ENCODE measurements at places on chromosomes 7 and 10.

GRCh38 chr10:128009372-128010126, 102.6 kb downstream of the PTPRE start:
- DNase-seq = no peak

GRCh38 chr10:132328106-132328505, 3.9 kb upstream of the LRRC27 start:
- DNase-seq = no peak

- no peak for DNase-seq
These were observed 22.8 kb downstream of the ANTXRL start for GRCh38 chr10:46309511-46310142.

GRCh38 chr10:86266446-86267242, 100.0 kb downstream of the GRID1 start:
- no peak for DNase-seq

- DNase-seq = no peak
These were observed 81.0 kb upstream of the ITPRID1 start for GRCh38 chr7:31432836-31433340.

- DNase-seq = no peak
These were observed 4.6 kb upstream of the RBAK start for GRCh38 chr7:5041047-5041446.

DNA sequence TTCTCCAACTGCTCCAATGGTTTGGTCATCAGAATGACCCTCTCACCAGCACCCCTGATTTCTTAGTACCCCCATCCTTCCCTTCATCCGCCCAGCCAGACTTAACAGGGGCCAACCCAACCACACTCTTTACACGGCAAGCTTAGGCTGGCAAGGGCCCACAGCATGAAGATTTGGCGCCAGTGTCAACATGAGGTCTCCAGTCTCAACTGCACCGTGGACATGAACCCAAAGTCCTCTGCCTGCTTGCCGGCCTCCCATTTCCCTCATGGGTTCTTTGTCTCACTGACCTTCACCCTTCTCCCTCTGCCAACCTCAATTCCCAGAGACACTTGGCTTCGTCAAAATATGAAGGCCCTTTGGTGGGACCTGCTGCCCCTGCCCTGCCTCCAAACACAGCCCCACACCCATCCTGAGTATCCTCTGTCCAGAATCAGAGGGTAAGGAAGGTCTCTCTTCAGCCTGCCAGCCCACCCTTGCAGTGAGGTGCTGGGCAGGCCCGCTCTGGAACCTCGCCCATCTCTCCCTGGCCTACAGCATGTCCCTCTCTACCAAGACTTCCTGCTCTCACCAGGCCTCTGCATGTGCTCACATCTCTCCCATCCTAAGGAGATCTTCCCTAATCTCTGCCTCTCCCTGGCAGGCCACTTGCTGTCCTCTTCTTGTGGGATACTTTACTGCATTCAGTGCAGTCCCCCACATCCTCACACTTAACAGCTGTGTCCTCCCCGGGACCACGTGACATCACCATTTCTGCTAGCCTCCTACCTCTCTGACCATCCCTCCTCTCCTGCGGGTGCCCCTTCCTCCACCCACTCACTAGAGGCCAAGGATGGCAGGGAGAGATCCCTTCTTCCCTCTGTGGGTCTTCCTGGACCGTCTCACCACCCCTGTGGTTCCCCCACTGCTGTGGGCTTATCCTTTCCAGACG, 91.7 kb upstream of the ZMIZ1 start:
- DNase-seq = no peak

- DNase-seq = no peak
These were observed 177.1 kb downstream of the DGKI start for GRCh38 chr7:137669706-137670105.

- no peak for DNase-seq
These were observed 422.9 kb upstream of the MKI67 start for GRCh38 chr10:128549101-128549608.

- no peak for DNase-seq
These were observed 81.3 kb downstream of the OSBPL3 start for GRCh38 chr7:24898691-24899090.

GRCh38 chr7:46651070-46651469, 730.0 kb upstream of the IGFBP3 start:
- no peak for DNase-seq

- no peak for DNase-seq
These were observed 11.9 kb downstream of the CPXM2 start for GRCh38 chr10:123879606-123880257.

DNA sequence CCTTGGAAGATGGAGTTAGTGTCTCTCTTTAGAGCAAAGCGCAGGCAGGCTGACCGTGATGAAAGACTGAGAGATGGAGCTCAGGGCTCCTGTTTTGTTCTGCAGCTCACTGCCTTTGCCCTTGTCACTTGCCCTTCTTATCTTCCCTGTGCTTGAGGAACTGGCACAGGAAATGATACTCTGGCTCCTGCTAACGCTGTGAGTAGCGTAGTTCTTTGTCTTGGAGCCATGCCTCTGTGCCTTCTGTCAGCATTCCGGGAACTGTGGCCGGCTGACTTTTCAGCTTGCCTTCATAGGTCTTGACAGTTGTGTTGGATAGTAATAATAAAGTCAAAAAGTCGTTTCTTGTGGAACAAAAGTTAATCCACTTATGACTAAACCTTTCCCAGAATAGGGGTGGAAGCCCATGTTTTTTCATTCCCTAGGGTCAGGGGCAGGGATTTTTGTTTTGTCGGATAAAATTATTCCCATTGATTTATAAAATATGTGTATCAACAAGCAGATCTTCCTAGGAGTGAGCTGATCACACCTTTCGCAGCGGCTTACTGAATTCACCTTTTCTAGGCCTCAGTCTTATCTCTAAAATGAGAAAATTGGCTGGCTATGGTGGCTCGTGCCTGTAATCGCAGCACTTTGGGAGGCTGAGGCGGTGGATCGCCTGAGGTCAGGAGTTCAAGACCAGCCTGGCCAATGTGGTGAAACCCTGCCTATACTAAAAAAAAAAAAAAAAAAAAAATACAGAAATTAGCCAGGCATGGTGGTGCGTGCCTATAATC, 16.6 kb upstream of the TMEM236 start:
- no peak for DNase-seq

GRCh38 chr7:136359333-136359903, 382.3 kb upstream of the MTPN start:
- DNase-seq = peak; percentile 69

GRCh38 chr10:65660006-65660405, 1265.8 kb upstream of the LRRTM3 start:
- no peak for DNase-seq

- DNase-seq = no peak
These were observed 30.9 kb upstream of the PDLIM1 start for GRCh38 chr10:95321554-95322301.

GRCh38 chr10:108252771-108253170, 1088.3 kb upstream of the SORCS1 start:
- no peak for DNase-seq

GRCh38 chr7:41275255-41275654, 427.6 kb downstream of the INHBA start:
- DNase-seq = no peak

DNA sequence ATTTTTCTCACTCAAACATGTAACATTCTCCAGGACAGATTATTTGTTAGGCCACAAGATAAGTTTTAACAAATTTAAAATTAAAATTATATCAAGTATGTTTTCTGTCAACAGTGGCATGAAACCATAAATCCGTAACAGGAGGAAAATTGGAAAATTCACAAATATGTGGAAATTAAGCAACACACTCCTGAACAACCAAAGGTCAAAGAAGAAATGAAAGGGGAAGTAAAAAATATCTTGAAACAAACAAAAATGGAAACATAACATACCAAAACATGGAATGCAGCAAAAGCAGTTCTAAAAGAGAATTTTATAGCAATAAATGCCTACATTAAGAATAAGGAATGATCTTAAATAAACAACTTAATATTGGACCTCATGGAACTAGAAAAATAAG, 147.3 kb downstream of the ZEB1 start:
- DNase-seq = no peak

DNA sequence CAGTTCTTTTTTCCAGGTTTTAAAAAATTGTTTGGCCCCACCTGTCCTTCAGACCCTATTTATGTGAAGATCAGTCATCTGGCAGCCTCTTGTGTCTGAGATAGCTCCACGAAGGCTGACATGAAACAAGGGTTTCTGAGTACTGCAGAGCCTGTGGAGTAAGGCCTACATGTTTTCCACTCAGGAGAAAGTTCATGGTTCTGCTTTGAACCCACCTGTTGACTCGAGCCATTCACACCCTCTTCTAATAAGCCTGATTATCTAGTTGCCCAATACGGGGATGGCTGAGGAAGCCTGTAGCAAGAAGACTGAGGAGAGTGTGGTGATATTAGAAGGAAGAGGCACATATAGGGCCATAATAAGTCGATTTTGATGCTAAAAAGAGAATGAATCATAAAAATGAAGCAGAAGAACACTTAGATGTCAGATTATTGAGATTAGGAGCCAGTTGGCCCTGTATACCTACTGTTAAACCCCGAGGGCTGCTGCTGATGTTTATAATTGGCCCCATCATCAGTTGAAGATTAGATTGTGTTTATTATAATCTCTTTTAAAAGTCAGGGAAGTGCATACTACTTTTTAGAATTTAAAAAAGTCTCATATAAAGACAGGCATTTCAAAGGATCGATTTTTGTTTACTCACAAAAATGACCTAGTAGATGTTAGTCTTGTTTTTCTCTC, 109.4 kb downstream of the CDK14 start:
- DNase-seq = peak; percentile 65

- DNase-seq = no peak
These were observed at the start of gene CHST15 for GRCh38 chr10:124092860-124093773. Gene CHST15, minus strand, starts transcription at chr10:124093598. Its CDS starts 47,386 bp downstream, at chr10:124046212.

DNA sequence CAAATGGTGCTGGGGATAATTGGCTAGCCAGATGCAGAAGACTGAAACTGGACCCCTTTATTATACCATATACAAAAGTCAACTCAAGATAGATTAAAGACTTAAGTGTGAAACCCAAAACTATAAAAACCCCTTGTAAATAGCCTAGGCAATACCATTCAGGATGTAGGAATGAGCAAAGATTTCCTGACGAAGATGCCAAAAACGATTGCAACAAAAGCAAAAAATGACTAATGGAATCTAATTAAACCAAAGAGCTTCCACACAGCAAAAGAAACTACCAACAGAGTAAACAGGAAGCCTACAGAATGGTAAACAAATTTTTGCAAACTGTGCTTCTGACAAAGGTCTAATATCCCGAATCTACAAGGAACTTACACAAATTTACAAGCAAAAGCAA, 30.9 kb upstream of the PLXDC2 start:
- DNase-seq = no peak

DNA sequence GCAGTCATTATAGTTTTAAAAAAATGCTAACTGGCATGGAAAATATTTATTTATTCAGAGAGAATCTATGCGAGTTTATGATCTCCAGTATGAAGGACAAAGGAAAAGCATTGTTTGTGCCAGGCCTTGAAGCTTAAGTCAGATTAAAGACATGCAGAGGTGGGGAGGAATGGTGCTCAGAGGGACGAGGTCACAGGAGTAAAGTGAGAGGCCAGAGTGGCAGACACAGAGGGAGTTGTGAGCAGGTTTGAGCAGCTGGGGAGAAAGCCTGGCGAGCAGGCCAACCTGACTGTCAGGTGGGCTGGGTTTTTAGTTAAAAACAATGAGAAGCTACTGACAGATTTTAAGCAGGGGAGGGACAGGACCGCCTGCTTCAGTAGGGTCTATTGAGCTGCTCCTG, 6.8 kb upstream of the CCNY start:
- no peak for DNase-seq

- DNase-seq = no peak
These were observed 81.5 kb downstream of the CDH23 start for GRCh38 chr10:71478173-71478572.

DNA sequence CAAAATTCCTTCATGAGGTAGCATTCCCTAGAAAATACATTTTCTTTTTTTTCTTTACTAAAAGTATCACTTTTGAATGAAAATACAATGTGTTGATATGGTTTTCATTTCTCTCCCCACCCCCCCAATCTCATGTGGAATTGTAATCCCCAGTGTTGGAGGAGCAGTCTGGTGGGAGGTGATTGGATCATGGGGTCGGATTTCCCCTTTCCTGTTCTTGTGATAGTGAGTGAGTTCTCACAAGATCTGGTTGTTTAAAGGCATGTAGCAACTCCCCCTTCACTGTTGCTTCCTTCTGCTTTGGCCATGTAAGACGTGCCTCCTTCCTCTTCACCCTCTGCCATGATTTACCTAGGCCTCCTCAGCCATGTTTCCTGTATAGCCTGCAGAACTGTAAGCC, 790.3 kb upstream of the KCND2 start:
- no peak for DNase-seq

DNA sequence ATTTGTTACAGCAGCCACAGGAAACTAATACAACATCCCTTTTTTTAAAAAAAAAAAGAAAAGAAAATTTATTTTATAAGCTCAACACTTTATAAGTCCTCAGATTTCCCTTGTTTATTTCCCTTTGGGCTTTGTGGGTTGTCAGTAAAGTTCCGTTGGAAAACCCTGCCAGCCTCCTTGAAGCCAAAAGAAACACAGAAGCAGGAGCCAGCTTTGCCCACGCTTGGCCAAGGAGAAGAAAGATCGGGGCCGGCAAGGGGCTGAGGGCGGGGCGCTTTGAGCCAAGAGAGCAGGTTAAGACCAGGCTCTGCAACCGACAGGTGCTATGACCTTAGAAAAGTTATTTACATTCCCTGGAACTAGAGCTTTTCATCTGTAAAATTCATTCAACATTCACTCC, 72.7 kb downstream of the RGS10 start:
- DNase-seq = no peak

GRCh38 chr7:23208316-23208715, 26.5 kb downstream of the NUP42 start:
- DNase-seq = no peak

- DNase-seq = no peak
These were observed 2.3 kb downstream of the GLRX3 start for GRCh38 chr10:130138479-130138866.

- DNase-seq = no peak
These were observed 23.6 kb downstream of the HECW1 start for GRCh38 chr7:43136064-43136463.

DNA sequence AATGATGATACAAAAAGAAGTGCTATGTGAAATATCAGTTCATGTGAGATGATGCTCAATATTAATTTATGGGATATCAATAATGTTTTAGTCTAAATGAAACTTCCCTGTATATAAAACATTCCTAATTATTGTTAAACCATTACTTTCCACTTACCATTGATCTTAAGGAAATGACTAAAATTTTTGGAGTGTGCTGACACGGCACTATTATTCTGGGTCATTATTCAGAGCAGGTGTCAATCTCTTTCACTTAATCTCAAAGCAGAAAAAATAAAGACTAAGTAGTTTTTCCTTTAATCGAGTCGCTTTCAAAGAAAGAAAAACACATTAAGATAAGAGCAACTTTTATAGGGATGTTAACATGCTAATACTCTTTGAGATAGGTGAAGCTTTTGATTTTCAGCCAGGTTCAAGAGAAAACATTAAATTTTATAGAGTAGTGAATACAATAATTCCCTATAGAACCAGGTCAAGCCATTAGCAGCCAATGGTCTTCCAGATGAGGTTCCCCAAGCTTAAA, 11.4 kb upstream of the CREB5 start:
- DNase-seq = peak; percentile 17

DNA sequence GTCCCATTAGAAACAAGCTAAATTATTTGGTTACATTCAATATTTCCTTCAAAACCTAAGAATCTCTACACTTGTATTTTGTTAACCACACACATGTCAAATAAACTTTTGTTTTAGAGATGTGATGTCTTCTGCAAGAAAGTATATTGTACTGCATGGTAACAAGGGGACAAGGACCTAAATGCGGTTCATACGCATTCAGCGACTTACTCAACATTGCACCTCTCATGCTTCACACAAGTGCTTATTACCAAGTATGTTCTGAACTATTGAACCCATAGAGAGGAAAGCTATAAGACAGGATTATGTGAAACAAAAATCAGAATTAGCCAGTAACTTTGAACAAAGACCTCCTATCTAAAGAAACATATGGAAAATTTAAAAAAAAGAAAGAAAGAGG, 68.3 kb downstream of the CREB5 start:
- DNase-seq = no peak

Measured in Karpas-422 (cell line).